Smooth muscle cell of trachea (primary cell): ENCODE measurements at places on chromosomes 12 and 14. TPM values are rescaled to one million over a fixed set of nuclear protein-coding genes. Genes with fewer than 3 reads are reported as not detected.

PPP1R1A gene
- total RNA-seq = not detected in 2 replicates

DACT1 gene
- 6.4 and 14.6 TPM in 2 replicates for total RNA-seq

LRTM2 gene
- not detected in 2 replicates for total RNA-seq

MDGA2 gene
- total RNA-seq = under 0.01 TPM in 1 of 2 replicates, not detected in the other

CD9 gene
- 475 and 569 TPM in 2 replicates for total RNA-seq

CLECL1 gene
- not detected in 2 replicates for total RNA-seq

ERBB3 gene
- total RNA-seq = 0.33 and 2.3 TPM in 2 replicates

CLEC12A gene
- not detected in 2 replicates for total RNA-seq

WSCD2 gene
- not detected in 2 replicates for total RNA-seq
